ENCODE measurements at places on chromosomes 16 and 17. TPM values are rescaled to one million over a fixed set of nuclear protein-coding genes. Genes with fewer than 3 reads are reported as not detected.

SIAH1 gene
- 16.8 TPM for total RNA-seq

PITPNM3 gene
- total RNA-seq = 7.4 TPM

MT1A gene
- not detected for total RNA-seq

LRRC37A gene
- total RNA-seq = 2.3 TPM

ERN2 gene
- not detected for total RNA-seq

RGS11 gene
- total RNA-seq = not detected

SLFN14 gene
- not detected for total RNA-seq

All from foreskin keratinocyte (primary cell).